ENCODE measurements at places on chromosomes 5 and 9. TPM values are rescaled to one million over a fixed set of nuclear protein-coding genes. Genes with fewer than 3 reads are reported as not detected.
A peak's percentile ranks its signal among the peaks of the same experiment; 100 is the strongest.

ZNF300 gene
- 1.2 TPM for total RNA-seq

SURF2 gene
- total RNA-seq: 21.5 TPM

GRCh38 chr9:114238472-114238871, 83.1 kb downstream of the COL27A1 start:
- DNase-seq: no peak

MELK gene
- total RNA-seq: 44.3 TPM

LRRC19 gene
- not detected for total RNA-seq

RANBP17 gene
- not detected for total RNA-seq

- DNase-seq: no peak
These were observed 89.6 kb downstream of the PRDM6 start for GRCh38 chr5:123178683-123179082.

CARD9 gene
- total RNA-seq: 6.8 TPM

GRCh38 chr5:114948363-114948762, 221.3 kb downstream of the TRIM36 start:
- no peak for DNase-seq

- DNase-seq: no peak
These were observed 93.3 kb upstream of the MAP1B start for GRCh38 chr5:72013766-72014624.

DNA sequence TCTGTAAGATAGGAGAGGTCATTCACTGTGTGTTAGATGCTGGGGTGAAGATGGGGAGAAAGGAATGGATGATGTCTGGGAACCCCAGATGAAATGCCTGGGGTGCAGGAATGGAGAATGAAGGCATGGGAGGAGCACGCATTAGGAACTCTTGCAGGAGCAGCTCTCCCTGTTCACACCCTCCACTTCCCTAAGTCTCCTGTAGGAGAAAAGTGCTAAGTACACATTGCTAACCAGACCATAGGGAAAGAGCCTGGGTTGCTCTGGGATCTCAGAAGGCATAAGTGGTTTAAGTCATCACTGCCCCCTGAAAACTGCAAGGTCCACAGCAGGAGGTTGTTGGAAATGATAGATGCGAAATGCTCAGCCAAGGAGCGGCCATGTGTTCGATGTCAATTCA, 163.1 kb downstream of the SEC61B start:
- no peak for DNase-seq

RNF183 gene
- total RNA-seq: not detected

CMBL gene
- 1.4 TPM for total RNA-seq

PHF24 gene
- total RNA-seq: not detected

- DNase-seq: no peak
These were observed 37.6 kb downstream of the ALG2 start for GRCh38 chr9:99184110-99184474.

DNA sequence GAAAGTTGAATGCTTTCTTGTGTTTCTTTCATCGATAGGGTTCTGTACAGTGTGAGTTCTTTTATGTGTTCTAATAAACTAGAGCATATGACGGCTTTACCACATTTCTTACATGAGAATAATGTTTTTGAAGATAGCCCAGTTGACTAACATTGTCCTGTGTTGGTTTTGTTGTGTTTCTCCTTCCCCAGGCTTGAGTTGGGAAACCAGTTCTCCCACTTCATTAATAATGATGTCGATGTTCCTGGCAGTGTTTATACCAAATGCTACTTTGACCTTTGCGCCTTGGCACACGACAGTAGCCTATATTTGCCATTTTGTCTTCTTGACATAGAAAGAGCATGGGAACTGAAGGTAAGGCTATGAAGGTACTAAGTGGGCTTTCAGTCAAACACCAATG, 14.4 kb upstream of the ZNF782 start:
- DNase-seq: no peak

DNA sequence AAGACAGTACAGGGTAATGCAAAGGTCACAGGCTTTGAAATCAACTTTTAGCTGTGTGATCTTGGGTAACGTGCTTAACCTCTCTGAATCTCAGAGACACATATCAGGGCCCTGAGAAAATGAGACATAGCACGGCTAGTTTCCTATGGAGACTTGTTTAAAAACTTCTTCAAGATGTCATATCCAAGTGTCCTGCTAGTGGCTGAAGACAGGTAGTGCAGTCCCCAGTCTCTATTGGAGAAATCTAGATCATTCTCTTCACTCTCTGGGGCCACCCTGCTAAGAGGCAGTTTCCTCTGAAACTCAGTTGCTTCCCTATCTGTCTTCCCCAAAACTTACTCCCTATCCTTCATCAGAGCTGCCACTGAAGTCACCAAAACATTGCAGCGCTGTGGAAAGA, 30.3 kb upstream of the GRXCR2 start:
- DNase-seq: no peak

- DNase-seq: no peak
These were observed 16.9 kb downstream of the BASP1 start for GRCh38 chr5:17234374-17234773.

DNA sequence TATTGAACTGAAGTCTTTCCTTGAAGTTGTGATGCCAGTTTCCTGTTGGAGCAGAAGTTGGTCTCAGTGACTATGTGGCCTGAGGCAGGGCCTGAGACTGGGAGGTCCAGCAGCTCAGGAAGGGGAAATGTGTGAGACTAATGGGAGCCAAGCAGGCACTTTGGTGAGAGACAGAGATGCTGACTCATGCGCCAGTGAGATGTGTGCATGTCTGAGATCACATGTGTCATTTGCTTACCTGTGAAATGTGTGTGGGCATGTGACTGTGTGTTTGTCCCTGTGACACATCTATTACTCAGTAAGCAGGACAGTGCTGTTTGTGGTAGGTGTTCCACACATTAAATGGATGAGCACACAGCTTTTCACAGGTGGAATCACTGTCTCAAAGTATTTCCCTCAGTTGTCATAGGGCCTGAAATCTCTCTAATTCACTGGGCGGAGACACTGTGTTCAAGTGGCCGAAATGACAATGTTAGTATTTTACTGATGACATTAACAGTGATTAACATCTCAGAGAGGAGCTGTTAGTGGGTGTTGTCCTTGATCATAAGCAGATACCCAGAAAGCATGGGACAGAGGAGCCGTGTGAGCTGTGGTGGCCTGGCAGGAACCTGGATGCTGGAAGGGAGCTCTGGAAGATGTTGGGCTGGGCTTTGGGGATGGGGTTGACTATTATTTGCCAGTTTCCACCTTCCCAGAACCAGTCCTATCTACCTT, 7.4 kb downstream of the NPR2 start:
- peak; percentile 59 for DNase-seq

KIF12 gene
- total RNA-seq: not detected

- no peak for DNase-seq
These were observed 8.9 kb downstream of the FLT4 start for GRCh38 chr5:180640611-180640860.

DNA sequence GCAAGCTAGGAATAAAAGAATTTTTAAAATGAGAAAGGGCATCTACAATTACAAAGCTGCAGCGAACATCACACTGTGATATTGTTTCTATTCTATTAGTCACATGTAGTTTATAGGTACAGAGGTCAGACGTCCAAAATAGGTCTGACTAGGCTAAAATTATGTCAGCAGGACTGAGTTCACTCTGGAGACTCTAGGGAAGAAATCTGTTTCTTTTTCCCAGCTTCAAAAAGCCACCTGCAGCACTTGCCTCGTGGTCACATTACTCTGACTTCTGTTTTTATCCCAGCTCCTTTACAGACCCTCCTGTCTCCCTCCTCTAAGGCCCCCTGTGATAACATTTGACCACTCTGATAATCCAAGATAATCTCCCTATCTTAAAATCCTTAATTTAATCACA, 5.1 kb upstream of the CKS2 start:
- DNase-seq: no peak

DNA sequence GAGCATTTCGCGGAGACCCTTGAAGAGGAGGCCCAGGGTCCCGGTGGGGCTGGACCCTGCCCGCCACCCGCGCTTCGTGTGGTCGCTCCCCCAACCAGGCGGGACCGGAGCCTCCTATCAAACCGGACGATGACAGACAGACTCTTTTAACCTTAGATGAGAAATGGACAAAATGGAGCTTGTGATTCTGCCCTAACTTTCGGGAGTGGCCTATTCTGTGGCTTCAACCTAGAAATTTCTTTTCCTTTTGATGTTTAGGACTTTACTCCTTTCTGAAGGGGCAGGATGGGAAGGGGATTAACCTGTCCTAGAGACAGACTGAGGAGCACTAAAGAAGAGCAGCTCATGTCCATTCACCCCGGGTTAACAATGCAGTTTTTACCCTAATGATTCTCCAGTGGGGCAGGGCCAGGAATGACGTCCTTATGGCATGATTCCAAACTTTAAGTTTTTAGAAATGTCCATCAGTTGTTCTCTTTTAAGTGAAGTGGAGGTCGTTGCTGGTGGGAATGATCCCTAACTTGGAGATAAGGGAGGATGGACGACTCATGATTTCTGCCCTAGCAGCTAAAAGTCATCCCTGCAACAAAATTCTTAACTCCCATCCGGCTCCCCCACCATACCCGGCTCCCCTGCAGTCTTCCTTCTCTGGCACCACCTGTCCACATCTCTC, 1.0 kb downstream of the NIPSNAP3A start:
- DNase-seq: no peak

DOCK8 gene
- 166 TPM for total RNA-seq

BHMT gene
- not detected for total RNA-seq

COQ4 gene
- total RNA-seq: 33.5 TPM

SURF1 gene
- 22.1 TPM for total RNA-seq

DNA sequence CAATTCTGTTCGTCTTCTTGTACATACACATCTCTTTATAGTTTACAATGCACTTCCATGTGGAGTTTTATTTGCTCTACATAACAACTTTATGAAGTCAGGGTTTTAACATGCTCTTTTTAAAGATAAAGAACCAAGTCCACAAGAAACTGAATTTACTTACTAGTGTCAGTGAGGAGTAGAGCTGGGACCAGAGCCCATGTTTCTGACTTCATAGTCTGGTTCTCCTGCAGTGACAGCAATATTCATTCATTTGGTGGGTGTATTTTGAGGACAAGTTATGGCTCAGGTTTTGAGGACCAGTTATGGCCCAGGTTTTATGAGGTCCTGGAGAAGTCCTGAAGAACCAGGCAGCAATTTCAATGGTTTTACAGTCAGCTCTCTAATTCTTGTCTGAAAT, 481.9 kb upstream of the TNC start:
- no peak for DNase-seq

RASGRF2 gene
- total RNA-seq: 14.9 TPM

- no peak for DNase-seq
These were observed 82.6 kb downstream of the PRELID2 start for GRCh38 chr5:145752534-145752933.

DNA sequence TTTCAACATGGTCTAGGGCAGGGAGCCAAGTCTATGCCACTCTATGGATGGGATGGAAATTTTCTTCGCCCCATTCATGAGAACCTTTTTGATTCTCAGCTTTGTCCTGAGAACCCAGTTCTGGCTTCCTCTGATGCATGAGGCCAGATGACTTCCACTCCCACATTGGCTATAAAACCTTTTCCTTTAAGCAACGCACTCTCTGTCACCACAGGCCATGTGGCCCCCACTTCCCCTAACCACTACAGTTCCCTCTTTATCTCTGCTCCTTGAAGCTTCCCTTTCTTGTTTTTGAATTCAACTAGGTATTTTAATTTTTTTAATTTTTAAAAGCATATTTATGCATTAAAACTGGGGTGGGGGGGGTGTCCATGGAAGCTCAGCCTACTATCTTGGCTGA, 401.3 kb downstream of the ENC1 start:
- DNase-seq: no peak

FAM153A gene
- 65.4 TPM for total RNA-seq

GRCh38 chr9:126507318-126508109, 106.2 kb upstream of the LMX1B start:
- no peak for DNase-seq

NTRK2 gene
- 0.07 TPM for total RNA-seq

DNA sequence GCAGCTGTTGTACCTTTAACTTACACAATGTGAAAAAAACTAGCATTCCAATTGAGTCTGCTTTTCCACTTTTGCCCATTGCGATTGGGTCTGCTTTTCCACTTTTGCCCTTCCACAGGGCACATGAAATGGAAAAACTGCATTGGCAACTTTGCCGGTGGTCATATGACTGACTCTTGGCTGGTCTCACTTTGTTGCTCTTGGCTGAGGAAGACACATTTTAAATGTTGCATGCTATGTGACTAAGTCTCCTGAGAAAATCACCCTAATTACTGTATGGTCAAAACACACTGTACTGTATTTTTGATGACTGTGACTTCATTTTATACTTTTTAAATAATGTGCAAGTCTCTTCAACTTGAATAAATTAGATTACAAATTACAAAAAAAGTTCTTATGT, 1.6 kb upstream of the OXCT1 start:
- no peak for DNase-seq

DNA sequence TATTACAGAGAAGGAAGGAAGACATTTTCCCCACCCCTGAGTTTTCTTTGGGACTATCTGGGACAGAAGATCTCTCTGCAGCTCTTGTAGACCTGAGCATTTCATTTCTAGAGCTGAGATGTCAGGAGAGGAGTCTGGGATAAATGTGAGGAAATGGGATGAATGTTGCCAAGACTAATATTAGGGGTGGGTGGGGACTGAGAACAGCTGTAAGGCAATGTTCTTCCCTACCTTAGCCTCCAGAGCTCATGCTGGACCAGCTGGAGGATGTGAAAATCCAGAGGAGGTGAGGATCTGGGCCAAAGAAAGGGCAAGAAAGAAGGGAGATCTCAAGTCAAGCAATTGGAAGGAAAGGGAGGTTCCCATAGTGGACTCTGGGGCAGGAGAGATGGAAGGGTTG, 23.1 kb upstream of the FOXD1 start:
- DNase-seq: no peak
